NCI-H748 treated with DMSO at 0.1 percent for 48 hours (cell line): ENCODE measurements at places on chromosomes 3 and 15.

DNA sequence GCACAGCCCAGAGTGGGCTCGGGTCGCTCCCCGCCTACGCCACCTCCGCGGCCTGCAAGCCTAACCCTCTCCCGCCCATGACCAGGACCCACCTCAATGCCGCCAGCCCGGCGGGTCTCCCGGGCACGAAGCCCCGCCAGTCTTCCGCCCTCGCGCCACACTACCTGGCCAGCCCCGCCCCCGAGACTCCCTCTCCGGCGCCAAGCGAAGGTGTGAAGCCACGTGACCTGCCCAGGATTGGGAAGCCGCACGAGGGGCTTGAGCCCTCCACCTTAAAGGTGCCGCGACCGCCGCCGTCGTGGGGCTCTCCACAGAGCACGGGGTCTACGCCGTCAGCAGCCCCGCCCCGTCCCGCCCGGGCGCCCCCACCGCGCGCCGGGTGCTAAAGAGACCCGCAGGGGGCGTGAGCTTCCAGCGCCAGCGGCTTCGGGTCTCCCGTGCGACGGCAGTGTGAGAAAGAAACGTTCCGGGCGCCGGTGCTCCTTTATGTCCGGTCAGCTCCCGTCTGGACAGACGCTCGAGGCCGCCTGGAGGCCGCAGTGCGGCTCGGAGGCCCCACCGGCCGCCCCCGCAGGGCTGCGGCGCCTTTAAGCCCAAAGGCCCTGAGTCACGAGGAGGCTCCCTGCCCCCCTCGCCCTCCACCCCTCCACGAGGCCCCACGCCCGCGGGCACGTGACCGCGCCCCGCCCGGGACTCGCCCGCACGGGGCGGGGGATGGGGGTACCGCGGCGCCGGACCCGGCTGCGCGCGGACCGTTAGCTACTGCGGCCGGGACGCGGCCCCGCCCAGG is at the start of gene CPEB1:
TSS of gene CPEB1 (minus strand) at position 319 of the 790 bp plus-strand sequence. CDS start 18,904 bp downstream, outside the sequence.
- DNase-seq, result no peak

DNA sequence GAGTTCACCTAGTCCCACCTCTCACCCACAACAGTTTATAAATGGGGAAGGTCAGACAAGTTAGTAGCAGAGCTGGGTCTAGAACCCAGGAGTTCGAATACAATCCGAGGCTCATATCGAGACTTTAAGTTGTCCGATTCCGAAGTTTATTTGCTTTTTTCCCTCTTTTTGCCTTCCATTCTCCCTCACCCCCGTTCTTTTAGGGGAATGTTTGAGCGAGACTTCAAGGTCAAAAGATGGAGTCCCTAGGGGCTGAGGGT is 7.3 kb downstream of the BCL6 start:
- DNase-seq, result no peak

DNA sequence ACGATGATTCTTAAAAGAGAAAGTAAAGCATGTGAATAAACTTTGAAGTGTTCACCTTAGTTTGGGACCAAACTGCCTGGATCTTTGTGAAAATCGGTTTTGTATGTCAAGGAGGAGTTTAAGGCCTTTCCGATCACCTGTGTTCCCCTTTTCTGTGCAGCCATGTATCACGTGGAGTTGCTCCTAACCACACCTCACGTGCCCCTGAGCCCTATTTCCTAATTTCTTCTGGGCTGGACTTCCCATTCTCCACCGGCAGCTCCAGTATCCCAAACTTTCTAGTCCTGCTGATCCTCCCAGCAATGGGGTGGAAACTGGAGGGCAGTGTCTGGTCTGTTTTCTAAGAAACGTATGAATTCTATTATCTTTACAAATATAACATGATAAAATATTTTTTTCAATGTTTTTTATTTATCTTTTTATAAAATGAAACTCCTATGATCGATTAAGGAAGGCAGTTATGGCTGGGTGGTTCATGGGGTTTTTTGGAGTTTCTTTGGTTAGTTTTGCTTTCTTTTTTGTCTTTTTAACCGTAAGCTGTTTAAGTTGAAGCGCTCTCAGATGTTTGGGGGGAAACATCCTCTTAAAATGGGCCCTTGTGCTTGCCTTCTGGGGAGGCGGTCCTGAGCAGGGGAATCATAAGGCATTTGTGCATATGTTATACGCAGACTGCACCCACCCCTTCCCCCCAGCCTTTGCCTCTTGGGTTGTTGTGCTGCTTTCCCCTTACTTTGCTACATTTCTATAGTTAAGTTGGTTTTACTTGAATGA is 43.6 kb upstream of the WWTR1 start:
- no peak for DNase-seq

- no peak for DNase-seq
These were observed 56.0 kb upstream of the KCNMB2 start for GRCh38 chr3:178480274-178480673.

DNA sequence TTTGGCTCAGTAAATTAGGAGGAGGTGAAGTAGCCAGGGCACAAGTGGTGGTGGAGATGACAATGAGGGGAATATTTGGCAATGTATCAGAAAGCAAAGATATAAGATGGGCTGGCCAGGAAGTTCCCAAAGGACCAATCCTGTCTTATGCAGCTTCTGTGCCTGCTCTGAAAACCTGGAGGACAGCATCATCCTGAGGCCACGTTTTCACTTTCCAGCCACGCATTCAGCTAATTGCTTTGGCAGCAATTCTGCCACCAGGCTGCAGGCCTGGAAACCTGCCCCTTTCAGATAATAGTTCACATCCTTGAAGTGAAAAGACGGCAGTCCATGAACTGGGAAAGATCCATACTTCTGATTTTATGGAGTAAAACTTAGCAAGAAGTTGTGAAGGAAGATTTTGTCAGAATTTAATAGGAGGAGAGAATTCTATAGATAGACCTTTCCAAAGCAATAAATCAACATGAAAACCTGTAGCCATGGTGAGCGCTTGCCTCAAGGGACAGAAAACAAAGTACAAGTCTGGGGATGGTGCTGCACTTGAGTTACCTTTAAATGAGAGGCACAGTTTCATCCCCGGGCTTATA is 682.5 kb downstream of the GRM7 start:
- no peak for DNase-seq

DNA sequence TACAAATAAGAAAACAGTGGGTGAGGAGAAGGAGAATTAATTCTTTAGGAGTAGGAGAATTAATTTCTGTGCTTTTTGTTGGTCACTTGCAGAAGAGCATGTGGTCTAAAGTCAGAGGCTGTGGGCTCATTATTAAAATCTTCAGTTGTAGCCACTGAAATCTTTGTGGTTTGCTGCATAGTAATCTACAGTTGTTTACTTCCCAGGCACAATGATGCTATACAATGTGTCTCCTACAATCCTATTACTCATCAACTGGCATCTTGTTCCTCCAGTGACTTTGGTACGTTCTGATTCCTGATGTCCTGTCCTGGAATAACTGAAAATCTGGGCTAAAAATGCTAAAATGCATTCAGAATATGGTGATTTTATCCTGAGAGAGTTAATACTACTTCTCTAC is 21.0 kb downstream of the IFT122 start:
- no peak for DNase-seq

DNA sequence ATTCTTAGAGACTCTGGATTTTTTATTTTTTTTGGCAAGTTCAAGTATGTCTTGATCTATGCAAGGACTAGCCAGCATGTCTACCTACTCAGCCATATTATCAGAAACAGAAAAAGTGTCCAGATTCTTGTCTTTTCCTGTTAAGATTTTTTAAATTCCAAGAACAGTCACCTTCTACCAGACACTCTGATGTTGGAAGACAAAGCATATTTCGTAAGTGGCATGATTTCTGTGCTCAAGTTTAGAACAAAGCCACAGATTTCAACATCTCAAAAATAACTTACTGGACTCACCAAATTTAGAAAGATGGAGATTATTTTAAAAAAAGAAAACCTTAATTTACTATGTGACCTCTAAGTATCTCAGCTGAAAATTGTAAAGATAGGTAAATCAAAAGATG is 61.9 kb downstream of the GOLGA6L7 start:
- no peak for DNase-seq

DNA sequence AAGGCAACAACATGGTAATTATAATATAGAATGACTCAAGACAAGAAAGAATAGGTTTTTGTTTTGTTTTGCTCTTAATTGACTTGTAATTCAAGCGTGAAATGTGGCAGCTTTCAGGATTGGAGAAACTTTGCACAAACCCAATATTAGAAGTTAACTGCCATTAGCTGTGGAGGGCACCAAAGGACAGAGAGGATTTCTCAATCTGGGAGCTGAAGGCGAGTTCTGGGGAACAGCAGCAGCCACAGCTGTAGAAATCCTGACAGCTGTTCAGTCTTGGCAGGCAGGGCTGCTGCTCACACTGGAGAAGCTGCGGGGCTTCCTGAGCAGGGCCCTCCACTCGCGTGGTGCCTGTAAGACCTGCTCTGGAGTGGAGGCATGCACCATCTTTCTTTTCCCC is 182.2 kb upstream of the IL12A start:
- no peak for DNase-seq

DNA sequence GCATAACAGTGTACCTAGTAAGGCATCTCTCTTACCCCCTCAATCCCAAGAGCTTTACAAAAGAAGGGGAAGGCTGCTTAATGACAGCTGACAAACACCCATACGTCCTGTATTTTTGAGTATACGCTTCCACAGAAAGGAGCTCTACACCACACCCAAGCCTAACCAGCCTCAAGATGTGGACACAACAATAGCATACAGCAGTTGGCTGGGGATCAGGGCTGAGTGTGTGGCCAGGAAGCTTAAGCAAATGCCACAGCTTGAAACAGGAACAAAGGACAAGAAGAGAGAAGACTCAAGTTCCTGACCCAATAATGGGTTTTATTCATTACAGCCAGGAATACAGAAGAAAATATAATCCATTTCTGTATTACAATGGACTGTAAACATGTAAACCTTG is 6.9 kb downstream of the HEXA start:
- no peak for DNase-seq

DNA sequence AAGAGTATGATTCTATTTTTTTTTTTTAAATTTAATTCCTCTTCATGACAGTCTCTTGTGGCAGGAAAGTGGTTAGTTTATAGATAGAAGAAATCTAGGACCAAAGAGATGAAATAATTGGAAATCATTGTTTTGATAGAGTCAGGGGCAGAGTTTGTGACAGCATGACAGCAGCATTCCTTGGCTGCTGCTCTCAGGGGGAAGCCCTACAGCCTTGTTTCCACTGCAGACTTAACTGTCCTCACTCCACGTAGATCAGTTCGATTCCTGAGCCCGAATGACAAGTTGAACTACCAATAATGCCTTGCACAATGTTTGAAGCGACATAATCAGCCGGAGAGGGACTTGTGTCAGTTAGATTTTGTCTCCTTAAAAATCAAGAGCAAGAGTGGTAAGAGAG is 189.0 kb upstream of the ICE2 start:
- no peak for DNase-seq

- DNase-seq, result no peak
These were observed 33.0 kb upstream of the CA12 start for GRCh38 chr15:63414474-63415120.

DNA sequence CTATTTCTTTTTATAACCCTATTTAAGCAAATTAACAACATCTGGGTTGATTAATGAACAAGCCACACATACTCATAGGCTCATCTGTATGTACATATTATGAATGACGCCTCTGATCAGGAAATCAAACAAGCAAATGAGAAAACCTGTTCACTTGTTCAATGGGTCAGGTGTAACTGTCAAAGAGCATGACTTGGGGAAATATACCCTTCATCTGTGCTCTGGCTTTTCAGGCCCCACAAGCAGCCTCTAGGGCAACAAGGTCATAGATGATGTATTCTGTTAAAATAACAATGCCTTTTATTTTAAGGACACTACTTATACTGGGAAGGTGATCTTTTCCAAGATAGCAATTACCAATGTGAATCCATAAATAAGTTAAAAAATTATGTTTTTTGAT is 102.0 kb downstream of the RBMS3 start:
- no peak for DNase-seq

DNA sequence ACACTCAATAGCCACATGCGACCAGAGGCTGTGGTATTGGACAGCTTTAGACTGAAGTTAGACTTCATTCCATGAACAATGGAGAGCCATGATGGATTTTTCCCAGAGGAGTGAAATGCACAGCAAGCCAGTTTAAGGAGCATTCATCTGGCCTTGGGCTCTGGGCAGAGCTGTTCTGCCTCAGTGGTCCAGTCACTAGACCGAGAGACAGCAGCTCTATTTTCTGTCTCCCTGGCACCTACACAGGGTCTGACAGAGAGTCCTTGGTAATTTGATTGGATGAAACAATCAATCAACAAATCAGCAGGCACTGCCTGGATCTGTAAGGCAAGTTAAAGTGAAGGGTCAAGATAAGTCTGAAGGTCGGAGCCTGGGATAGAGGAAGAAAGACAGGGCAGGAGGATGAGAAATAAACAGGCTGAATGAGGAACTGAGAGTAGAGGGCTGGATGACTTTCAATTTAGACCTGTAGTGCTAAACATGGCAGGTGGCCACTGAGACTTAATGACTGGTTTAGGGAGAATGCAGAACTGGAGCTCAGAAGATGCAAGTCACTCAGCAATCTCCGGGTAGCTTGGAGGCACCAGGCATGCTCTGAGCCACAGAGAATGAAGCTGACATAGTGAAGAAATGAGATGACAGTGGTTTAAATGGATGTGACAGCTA is 98.5 kb upstream of the SLC25A36 start:
- no peak for DNase-seq

- DNase-seq, result no peak
These were observed 19.5 kb downstream of the EIF4E3 start for GRCh38 chr3:71705681-71706080.

GRCh38 chr3:151262871-151263525 is 15.3 kb downstream of the P2RY14 start:
- DNase-seq, result no peak

DNA sequence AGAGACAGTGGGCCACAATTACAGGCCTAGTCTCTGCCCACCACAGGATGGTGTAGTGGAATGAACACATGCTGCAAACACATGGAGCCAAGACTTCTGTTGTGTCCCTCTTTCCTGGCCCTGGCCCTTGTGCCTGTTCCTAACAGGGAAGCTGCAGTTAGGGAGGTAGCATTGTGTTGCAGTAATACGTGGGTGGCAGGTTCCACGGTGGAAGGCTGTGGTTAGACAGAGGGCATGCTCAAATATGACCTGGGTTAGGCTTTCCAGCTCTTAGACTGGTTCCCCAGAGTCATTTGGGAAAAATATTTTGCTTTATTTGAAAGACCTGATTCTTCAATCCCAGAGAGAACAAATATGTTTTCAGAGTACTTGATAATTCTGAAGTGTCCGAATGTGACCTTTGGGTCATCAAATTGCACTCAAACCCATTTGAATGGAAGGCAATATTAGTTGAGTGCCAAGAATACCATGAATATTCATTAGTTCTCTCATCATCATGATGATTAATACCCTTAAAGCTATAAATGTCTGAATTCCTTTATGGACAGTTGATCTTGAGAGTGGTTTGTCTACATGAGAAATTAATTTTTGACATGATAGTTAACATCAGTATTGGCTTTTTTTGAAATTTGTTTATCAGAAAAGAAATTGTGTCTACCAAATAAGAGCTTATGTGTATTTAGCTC is 28.5 kb downstream of the PLAAT1 start:
- DNase-seq, result no peak

GRCh38 chr3:8619548-8619947 is 25.1 kb downstream of the SSUH2 start:
- no peak for DNase-seq

DNA sequence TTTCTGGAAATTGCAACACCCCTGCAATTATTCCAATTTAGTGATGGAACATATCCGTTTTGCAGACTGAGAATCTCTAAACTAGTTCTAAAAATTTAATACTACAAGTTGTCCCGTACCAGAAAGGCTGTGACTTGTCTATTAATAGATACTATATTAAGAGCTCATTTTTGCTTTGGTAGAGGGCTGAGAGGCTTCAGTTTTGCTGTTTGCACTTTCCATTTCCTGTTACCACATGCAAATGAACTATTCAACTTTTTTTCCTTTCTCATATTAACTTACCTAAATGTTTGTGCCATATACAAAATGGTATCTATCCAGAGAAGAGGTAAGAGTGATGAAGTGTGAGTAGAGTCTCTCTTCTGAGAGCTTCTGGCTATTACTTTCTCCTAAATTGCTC is 101.5 kb upstream of the CRBN start:
- DNase-seq, result no peak
